ENCODE measurements at places on chromosomes 7 and 10. TPM values are rescaled to one million over a fixed set of nuclear protein-coding genes. Genes with fewer than 3 reads are reported as not detected.

Gene CCDC126
- 8.9 TPM for total RNA-seq

Gene ACBD7
- total RNA-seq, result not detected

- DNase-seq, result peak; percentile 53
Observed at GRCh38 chr7:6271060-6271658, 1.3 kb downstream of the CYTH3 start.

GRCh38 chr7:122515404-122515803 lies 183.5 kb downstream of the RNF133 start:
- DNase-seq, result no peak

Gene PRKCQ
- total RNA-seq, result 0.16 TPM
